ENCODE measurements at places on chromosomes 5 and 9.

- no peak for DNase-seq
These were observed 23.2 kb upstream of the PSAT1 start for GRCh38 chr9:78273761-78274160.

- DNase-seq, result peak; percentile 89
These were observed at the start of gene C9orf72 for GRCh38 chr9:27572918-27573633. C9orf72 (minus strand) TSS chr9:27573481; CDS start chr9:27567120, 6,361 bp downstream.

GRCh38 chr5:145778144-145778900, 56.8 kb downstream of the PRELID2 start:
- no peak for DNase-seq

- DNase-seq, result no peak
These were observed 15.9 kb downstream of the PLPP1 start for GRCh38 chr5:55518831-55519390.

DNA sequence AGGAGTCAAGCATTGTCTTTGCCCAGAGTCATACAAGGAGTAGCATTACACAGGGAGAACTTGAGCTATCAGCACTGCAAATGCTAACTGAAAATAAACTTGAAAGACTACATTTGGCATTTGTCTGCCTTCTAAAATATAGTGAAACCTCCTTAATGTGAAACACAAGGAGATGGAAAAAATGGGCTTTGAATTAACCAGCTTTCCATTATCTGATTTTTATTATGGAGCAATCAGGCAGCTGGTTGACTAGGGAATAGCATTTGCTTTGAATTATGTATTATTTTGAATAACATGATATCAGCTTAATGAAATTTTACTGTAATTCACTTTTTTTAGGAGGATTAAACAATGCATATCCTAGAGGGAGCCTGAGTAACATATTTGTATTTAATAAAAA, 130.8 kb downstream of the GDNF start:
- DNase-seq, result no peak

GRCh38 chr9:97445119-97445701, 33.3 kb downstream of the TDRD7 start:
- no peak for DNase-seq

GRCh38 chr5:68382640-68383039, 167.1 kb downstream of the PIK3R1 start:
- DNase-seq, result no peak

GRCh38 chr5:150175076-150175475, 8.5 kb downstream of the CDX1 start:
- DNase-seq, result no peak

- DNase-seq, result no peak
These were observed 39.1 kb downstream of the POC5 start for GRCh38 chr5:75678155-75678554.

Measured in sigmoid colon (tissue), 7 donors.